Diencephalon (tissue), 1 donor: ENCODE measurements at places on chromosomes 16 and 17. TPM values are rescaled to one million over a fixed set of nuclear protein-coding genes. Genes with fewer than 3 reads are reported as not detected.

The CCDC47 gene
- total RNA-seq: 65.3 TPM

The CFAP97D1 gene
- total RNA-seq: not detected

The KLHL10 gene
- total RNA-seq: not detected

The TERB1 gene
- 0.23 TPM for total RNA-seq

The ZSCAN10 gene
- not detected for total RNA-seq
